Activated CD4-positive, alpha-beta T cell treated with anti-CD3 and anti-CD28 coated beads, Interleukin-2, amount 50 U/mL, for 4 hours (primary cell): ENCODE measurements at places on chromosomes 11 and 22.

GRCh38 chr11:28619846-28620540 lies 511.8 kb downstream of the METTL15 start:
- DNase-seq, result no peak

DNA sequence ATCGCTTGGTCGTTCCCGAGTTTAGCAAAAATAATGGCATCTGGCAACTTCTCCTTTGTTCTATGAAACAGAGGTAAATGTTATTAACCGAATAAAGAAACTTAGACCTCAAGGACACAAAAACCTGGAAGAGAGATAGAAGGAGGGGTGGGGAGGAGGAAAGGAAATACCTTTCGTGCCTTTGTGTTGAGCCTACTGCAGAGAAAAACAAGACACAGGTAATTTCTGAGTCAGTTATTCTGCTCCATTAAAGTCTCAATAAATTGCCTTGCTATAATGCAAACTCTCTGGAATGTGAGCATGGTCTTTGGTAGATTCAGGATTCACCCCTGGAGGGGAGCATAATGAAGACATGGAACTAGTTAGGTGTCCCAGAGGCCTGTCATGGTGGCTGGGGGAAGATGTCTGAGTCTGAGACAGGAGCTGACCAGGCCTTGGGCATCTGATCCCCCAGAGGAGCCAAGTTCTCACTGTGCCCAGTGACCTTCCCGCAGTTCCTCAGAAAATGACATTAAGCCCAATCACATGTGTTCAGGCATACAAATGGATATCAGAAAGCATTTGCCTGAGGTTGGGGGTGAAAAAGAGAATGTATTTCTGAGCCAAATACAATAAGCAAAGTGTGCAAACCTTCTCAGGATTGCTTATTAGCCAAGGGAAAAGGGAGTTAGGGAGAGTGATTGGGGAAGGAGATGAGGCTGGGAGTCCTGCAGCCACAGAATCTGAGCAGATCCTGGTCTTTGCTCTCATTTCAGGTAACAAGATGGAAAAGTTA lies 72.6 kb upstream of the CADM1 start:
- no peak for DNase-seq

- no peak for DNase-seq
Measured at GRCh38 chr22:19713650-19714311, 522 bp upstream of the SEPTIN5 start.

DNA sequence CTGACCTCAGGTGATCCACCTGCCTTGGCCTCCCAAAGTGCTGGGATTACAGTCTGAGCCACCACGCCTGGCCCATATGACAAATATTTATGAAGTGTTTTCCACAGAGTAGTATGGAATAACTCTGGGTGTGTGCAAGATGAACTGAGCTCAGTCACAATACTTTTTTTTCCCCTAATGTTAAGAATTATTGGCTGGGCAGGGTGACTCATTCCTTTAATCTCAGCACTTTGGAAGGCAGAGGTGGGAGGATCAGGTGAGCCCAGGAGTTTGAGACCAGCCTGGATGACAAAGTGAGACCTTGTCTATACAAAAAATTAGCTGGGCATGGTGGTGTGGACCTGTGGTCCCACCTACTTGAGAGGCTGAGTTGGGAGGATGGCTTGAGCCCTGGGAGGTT lies 6.4 kb downstream of the PTPRJ start:
- DNase-seq, result no peak

DNA sequence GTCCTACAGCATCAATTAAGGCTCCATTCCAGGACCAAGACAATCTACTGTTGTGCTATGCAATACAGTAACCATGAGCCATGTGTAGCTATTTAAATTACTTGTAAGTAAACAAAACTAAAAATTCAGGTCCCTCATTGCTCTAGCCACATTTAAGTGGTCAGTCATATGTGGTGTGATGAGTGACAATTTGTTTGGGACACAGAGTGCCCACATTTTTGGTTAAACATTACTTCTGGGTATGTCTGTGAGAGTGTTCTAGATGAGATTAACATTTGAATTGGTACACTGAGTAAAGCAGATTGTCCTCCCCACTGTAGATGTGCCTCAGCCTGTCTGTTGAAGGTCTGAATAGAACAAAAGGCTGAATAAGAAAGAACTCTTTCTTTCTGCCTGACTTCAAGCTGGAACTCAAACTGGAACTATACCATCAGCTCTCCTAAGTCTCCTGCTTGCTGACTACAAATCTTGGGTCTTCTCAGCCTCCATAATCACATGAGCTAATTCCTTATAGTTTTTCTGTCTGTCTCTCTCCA lies 15.8 kb downstream of the KBTBD3 start:
- no peak for DNase-seq

DNA sequence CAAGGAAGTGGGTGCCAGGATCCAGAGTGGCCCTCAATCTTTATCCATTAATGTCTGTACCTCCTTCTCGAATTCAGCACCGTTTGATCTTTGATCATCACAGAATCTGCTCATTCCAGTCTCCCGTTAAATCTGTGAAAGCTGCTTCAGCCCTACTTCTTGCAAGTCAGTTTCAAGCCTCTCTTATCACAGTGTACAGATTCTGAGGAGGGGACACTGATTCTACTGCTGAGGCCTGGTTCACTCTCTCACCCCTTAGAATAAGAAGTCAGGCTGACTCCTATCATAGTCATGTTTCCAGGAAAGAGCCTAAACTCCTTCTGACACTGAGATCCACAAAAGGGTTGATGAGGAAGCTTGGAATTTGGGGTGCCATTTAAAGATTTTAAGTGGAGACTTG lies 39.0 kb downstream of the MAML2 start:
- no peak for DNase-seq

- DNase-seq, result no peak
Measured at GRCh38 chr22:25569983-25570382, 5.5 kb downstream of the GRK3 start.

GRCh38 chr11:108237058-108237481 lies 14.2 kb downstream of the ATM start:
- no peak for DNase-seq

GRCh38 chr11:101127197-101127698 lies 2.4 kb downstream of the PGR start:
- no peak for DNase-seq

- no peak for DNase-seq
Measured at GRCh38 chr11:3123305-3123704, 41.8 kb downstream of the OSBPL5 start.

DNA sequence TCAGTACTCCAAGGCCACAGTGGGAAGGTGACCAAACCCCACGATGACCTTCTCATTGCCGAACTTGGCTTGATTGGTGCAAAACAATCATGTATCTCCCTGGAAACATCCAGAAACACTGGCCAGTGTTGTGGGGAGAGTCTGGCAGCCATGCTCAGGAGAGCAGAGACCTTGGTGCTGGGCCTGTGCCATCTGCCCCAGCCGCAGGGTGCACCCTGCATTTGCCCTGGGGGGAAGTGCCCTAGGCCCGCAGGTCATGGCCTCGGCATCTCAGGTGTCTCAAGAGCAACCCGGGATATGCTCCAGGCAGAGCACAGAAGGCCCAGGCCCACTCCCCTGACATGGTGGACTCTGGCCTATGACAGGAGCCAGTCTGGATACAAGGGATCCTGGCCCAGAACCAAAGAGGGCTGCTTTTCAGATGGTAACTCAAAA lies 23.7 kb downstream of the ARVCF start:
- no peak for DNase-seq

DNA sequence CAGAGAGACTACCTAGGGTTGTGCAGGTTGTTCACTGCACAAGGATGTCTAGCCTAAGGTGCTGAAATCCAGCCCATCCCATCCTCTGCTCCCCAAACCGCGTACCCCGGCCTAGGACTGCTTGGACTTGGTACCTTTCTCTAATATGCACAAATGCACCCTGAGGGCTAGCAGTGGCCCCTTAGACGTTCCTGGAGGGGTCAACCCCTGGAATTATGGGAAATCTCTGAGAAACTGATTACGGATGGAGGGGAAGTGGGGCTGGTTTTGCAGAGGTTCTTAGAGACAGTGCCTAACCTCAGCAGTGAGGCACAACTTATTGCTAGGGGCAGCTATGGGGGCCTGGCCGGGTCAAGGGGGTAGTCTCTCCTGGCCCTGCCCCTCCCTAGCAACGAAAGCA lies 2.5 kb downstream of the C11orf68 start:
- DNase-seq, result no peak

DNA sequence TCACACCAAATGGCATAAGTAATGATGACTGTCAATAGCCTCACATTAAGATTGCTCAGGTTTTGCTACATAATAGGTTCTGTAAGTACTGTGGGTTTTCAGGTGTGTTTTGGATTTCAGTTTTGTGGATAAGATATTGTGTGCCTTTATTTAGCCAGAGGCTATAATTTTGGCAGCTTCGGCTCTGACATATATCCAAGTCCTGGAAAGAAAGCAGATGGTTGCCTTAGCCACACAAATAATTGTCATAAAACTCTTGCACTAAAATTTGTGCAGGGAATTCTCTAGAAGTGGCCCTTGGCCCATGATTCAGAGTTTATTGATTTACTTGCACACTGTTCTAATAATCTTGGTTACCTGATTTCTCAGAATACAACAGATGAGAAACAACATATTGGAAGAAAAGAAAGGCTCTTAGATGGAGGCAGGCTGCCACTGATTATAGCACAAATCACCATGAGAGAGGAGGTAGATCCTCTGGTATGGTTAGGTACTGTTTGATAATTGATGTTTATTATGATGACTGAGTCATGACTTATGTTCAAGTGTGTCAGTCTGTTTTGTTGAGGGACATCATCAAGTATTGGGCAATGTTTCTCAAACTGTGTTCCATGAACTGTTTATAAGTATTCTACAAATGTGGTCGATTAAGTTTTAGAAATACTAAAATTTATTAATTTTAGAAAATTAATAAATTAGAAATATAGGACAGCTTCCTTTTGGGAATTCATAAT lies 9.6 kb downstream of the REXO2 start:
- no peak for DNase-seq

DNA sequence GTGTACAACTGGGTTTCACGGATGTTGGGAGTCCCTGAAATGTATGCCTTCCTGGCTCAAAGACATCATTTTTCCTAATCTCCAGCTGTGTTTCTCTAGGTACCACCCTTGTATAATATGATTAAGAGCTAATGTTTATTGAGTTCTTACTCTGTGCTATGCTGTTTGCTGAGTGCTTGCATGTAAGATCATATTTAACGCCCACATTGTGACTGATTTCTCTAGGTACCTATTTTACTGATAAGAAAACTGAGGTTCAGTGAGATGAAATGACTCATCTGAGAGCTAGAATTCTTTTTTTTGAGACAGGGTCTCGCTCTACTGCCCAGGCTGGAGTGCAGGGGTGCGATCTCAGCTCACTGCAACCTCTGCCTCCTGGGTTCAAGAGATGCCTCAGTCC lies 42.6 kb downstream of the FAM227A start:
- DNase-seq, result no peak

DNA sequence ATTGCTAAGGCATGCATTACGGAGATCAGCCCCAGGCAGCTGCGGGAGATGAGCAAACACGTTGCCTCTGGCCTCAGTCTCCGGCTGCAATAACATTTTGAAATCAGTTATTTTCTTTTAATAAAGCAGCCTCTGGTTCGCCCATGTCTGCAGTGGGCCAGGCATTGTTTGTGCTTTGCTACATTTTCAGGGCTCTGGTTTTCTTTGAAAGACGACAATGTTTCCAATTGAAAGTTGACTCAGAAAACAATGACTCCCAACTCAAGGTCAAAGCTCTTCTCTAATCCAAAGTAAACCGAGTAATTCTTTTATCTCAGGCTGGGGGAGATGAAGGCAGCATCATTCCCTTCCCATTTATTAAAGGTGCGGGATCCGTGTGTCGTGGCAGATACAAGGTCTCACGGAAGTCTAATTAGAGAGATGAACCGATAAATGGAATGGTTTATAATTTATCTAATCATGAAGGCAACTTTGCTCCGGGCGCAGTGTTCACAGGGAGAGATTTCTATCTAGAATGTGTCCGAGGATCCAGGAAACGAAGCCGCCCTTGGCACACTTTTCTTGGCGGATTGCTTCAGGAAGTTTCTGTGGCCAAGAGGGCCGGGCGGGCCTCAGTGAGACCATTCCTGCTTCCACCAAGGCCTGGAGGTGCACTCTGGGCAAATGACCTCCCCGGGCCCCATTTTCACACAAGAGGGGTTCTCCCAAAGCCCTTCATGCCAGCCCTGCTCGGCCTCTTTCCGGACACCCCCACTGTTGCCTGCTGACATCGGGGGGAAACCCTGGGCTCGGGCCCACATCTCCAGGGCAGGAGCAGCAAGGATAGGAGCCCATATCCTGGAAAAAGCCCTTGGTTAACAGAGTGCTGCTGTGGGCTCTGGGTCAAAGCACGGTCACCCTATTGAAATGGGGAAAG lies 811.4 kb downstream of the BRD1 start:
- DNase-seq, result no peak

DNA sequence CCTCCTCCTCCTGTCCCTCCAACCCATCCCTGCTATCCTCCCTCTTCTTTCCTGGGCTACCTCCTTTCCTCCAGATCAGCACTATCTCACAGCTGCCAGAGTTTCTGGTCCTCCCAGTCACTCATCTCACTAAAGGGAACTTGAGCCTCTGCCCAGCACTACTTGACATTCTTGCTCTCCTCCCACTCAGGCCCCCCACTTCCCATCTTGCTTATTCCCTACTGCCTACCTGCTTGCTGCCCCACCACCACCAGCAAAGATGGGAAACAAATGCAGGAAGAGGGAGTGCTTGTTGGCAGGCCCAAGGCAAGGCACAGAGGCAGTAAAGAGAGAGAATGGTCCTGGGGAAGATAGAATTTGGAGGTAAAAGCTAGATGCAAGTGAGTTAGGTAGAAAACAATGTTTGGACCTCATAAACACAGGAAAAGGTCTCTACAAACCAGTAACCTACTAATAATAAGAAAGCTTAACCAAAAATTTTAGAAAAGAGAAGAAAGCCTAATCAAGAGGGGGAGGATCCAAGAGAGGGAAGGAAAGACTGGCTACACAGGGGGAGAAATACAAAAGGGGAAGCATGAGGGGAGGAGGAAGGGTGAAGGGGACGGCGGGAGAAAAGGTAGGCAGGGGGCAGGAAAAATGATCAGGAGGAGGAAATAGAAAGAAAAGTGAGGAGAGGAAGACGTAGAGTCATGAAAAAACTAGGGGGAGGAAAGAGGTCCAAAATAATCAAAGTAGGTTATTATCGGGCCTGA lies 63.6 kb downstream of the PAK1 start:
- DNase-seq, result no peak

- DNase-seq, result no peak
Measured at GRCh38 chr11:35735411-35735810, 72.8 kb downstream of the TRIM44 start.

GRCh38 chr22:22849640-22850610 lies 37.7 kb upstream of the IGLL5 start:
- no peak for DNase-seq

DNA sequence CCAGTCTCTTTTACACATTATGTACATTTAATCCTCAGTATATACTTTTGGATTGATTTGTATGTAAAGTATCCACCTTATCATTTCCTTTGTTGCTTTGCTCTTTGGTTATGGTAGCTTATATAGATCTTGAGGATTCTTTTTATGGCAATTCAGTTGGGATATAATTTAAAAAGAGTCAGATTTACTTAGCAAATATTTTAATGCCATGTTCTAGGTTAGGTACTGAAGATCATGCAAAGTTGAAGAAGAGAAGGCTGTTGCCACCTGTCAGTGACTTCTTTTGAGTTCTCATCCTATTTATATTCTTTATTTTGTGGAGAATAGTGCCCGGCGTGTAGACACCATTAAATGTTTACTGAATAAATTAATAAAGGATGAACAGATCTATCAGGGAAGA lies 279.7 kb downstream of the TMEM135 start:
- DNase-seq, result no peak

GRCh38 chr11:57475671-57476046 lies 15.3 kb downstream of the RTN4RL2 start:
- no peak for DNase-seq
